ENCODE measurements at places on chromosomes 4 and X.

DNA sequence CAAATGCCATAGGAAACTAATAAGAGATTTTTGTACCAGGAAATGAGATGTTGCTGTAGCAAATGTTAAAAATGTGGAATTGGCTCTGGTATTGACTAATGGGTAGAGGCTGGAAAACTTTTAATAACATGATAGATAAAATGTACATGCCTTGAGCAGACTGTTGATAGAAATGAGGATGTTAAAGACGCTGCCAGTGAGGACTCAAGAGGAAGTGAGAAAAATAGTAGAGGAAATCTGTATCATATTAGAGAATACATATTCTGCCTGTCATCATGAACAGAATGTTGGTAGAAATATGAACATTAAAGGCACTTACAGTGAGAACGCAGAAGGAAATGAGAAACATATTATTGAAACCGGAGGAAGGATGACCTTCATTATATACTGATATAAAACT, 577.2 kb upstream of the HTR2C start:
- DNase-seq, result no peak

DNA sequence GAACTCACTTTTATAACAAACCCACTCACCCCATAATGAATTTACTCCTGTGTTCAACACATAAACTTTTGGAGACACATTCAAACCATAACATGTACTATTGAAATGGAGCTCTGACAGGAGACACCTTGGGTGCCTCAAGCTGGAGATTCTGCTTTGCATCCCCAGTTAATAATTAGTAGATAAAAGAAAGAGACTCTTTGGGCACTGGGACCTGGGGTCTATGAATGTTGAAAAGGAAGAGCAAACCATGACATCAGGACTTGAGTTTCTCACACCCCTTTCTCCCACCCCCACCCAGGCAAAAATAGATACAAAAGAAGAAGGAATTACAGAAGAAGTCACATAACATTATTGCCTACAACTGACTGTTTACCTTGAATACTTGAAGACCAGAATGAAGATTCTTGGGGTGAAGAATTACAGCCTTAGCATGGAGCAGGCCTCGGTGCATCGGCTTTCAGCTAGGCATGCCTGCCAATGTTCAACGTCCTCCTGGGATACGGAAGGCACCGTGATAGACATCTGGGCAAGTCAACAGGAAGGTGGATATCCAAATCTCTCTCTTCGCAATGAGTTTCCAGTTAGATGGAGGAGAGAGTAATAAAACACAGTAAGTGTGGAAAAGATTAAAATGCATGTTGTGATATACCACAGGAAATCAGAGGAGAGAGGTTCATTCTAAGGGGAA, 316.0 kb downstream of the TRIML1 start:
- DNase-seq, result no peak

GRCh38 chrX:78545233-78545632, 113.9 kb downstream of the RTL3 start:
- DNase-seq, result no peak

DNA sequence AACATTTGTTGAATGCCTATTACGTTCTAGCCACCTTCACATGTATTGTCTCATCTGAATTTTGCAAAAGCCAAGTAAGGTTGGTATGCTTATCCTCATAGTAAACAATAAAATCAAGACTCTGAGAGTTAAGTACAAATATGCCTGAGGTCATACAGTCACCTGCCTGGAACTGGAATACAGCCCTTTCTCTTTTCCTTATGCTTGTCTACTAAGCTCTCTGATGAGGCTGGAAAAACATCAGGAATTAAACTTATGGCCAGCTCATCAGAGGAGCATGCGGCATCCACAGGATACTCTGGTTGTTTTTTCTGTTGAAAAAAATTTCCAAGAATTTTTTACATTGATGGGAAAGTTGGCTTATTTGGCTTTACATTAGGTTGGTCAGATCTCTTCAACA, 35.5 kb downstream of the NCAPG start:
- DNase-seq, result no peak

- no peak for DNase-seq
Measured at GRCh38 chrX:10387011-10387410, 230.2 kb downstream of the CLCN4 start.

GRCh38 chr4:155430895-155431795, 54.4 kb upstream of the MAP9 start:
- DNase-seq, result no peak

DNA sequence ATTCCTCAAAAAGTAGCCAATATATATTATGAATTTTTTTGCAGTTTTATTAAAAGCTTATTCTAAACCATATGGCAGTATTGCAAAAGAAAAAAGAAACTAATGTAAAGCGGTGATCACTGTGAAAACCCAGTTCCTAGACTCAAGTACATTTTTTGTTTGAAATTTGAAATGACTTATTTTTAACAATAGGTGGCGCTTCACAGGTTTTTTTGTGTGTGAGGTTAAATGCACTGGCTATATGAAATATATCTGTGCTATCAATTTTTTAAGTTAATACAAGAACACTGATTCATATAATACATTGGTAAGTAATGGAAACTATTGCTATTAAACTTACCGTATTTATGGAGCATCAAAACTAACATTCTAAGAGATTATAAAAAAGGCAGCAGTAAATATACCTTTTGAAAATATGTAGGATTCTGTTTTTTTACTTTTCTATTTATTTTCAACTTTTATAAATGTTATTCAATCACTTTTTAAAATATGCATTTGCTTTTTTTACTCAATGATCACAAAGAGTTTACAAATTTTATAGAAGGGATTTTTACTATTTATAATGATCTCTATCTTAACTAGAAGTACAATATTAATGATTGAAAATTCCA, 5.6 kb upstream of the SPRY1 start:
- no peak for DNase-seq

GRCh38 chrX:39726771-39727170, 371.0 kb downstream of the BCOR start:
- peak; percentile 79 for DNase-seq

- no peak for DNase-seq
Measured at GRCh38 chr4:152983221-152983620, 47.1 kb downstream of the FHDC1 start.

DNA sequence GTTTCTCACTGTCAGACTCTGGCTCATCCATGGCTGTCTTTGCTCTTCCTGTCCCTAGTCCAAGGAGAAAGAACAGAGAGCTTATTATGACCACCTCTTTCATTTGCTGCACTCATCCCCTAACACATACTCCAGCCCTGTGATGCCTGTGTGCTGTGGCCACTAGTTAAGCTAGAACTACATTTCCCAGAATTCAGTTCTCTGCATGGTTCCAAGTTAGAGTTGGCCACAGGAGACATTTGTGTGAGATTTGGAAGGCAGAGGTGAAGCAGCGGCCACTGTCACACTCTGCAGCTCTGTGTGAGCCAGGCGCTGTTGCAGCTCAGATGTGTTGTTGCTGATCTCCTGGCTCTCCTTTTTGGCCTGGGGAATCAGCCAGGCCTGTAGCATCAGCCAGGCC, 188.2 kb upstream of the ATP6AP2 start:
- DNase-seq, result no peak

DNA sequence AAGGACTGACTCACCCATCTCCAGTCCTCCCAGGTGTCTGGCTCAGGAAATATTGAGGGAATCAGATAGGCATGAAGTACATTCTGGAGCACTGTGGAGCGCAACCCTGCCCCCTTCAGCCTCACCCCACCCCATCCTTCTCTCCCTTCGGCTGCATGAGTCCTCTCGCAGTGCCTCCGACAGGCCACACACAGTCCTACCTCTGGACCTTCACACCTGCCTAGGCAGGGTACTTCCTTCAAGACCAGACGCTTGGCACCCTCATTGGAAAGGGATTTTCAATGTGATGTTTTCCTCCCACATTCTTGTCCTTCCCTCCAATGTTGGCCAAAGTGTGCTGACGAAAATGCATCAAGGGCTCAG, 26.8 kb upstream of the PPP2R2C start:
- DNase-seq, result no peak

GRCh38 chr4:7073526-7074390, 5.9 kb upstream of the GRPEL1 start:
- peak; percentile 52 for DNase-seq

- DNase-seq, result no peak
Measured at GRCh38 chr4:137510557-137511265, 21.6 kb downstream of the PCDH18 start.

GRCh38 chr4:187770345-187770744, 225.2 kb upstream of the ZFP42 start:
- DNase-seq, result no peak

- DNase-seq, result no peak
Measured at GRCh38 chr4:21835712-21836111, 112.9 kb downstream of the KCNIP4 start.

GRCh38 chr4:9867751-9868425, 86.5 kb downstream of the DRD5 start:
- no peak for DNase-seq

- no peak for DNase-seq
Measured at GRCh38 chr4:98828801-98829200, 100.1 kb downstream of the EIF4E start.

- DNase-seq, result no peak
Measured at GRCh38 chr4:179605196-179605595, 2163.0 kb upstream of the AGA start.

DNA sequence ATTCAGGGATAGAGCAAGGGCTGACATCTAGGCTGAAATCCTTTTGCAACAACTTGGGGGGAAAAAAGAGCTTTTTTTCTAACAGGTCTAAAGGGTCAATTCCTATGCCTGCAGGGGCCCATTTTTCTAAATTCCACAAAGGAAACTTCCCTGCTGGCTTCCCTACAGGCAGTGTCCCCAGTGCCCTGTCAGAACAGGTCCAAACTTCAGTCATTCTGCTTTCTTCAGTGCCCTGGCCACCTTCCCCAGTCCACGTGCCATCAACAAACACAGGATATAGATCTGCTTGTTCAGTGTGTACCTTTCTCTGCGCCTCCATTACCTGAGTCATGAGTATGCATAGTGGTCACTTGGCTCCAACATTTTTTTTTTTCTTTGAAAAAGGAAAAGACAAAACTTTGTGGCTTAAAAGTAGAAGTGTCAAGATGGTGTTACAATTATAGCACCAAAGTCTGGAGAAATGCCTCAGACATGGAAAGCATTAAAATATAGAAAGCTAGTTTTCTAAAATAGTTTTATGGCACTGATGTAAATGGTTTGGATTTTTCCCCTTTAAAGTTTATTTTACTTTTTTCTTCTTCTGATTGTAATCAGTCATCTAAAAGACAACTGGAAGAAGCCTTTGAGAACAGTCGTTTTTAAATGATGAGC, 84.0 kb upstream of the JADE1 start:
- DNase-seq, result no peak

DNA sequence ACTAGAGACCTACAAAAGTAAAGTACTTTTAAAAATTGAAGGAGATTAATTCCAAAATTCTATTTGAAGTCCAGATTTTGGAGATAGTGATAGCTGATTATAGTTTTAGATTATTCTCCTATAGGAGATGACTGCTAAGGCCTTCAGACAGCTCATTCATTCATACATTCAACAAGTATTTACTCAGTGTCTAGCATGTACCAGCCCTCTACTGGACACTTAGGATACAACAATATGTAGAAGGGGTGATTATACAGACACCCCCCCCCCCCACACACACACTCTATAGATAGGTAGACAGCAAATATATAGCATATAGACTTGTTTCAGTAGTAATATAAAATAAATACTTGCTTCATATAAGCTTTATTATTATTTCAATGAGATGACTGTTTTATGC, 60.4 kb upstream of the TAF9B start:
- peak; percentile 2 for DNase-seq

GRCh38 chr4:169119536-169119935, 109.5 kb upstream of the CBR4 start:
- DNase-seq, result no peak

- no peak for DNase-seq
Measured at GRCh38 chr4:102500352-102500695, 835 bp upstream of the NFKB1 start.

GRCh38 chr4:621296-622070, 3.9 kb upstream of the PDE6B start:
- DNase-seq, result no peak

DNA sequence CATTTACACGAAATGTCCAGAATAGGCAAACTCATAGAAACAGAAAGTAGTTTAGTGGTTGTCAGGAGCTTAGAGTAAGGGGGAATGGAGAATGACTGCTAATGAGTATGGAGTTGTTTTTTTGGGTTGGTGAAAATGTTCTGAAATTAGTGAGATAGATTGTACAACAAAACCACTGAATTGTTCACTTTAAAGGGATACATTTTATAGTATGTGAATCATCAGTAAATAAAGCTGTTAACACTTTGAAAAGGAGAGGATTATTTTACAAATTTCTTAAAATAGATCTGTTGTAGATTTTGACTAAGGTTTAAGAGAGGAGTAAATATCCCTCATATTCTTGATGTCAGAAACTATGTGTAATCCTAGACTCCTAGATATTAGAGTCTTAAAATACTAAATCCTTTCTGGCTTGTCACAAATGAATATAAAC, 82.7 kb downstream of the RAPGEF2 start:
- no peak for DNase-seq

DNA sequence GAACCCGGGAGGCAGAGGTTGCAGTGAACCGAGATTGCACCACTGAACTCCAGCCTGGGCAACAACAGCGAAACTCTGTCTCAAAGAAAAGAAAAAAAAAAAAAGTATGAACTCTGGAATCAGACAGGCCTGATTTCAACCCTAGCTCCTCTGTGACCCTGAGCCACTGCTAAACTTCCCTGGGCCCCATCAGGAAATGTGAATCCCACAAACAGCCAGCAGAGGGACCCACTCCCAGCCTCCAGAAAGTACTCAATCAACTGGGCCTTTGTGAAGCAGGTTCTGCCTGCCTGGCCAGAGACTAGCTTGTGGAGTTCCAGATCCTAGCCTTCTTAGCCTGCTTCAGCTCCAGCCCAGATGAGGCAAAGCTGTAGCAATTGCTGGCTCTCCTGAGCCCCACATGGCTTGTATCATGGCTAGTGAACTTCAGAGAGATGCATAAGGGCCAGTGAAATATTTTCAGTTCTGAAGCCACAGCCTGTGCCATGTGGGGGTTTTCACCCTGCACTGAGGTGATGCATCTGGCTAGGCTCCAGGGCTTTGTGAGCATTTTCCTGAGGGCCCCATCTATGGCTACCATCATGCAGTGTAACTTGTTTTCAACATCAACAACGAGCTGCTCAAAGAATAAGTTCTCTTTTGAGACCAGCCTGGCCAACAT, 7.2 kb upstream of the IDS start:
- peak; percentile 43 for DNase-seq

GRCh38 chrX:101385795-101386541, at the start of gene BTK:
Gene BTK, minus strand, starts transcription at chrX:101386191. Its CDS starts 10,907 bp downstream, at chrX:101375284.
- DNase-seq, result no peak

- peak; percentile 64 for DNase-seq
Measured at GRCh38 chr4:130335417-130336194, 1239.7 kb downstream of the C4orf33 start.

Measured in lung (tissue), 17 donors.